CD8-positive, alpha-beta memory T cell (primary cell): ENCODE measurements at places on chromosomes 16 and 17. TPM values are rescaled to one million over a fixed set of nuclear protein-coding genes. Genes with fewer than 3 reads are reported as not detected.

GRCh38 chr16:48110982-48111381 is 44.8 kb downstream of the ABCC12 start:
- H3K4me3 ChIP-seq, result no peak overlapping the region
- no peaks in the 10 kb centered on the region for H3K27me3 ChIP-seq
- H3K36me3 ChIP-seq, result no peaks in the 10 kb centered on the region
- no peak for DNase-seq

- H3K4me1 ChIP-seq, result no peaks in the 10 kb centered on the region
- H3K27me3 ChIP-seq, result no peaks in the 10 kb centered on the region
- no peak overlapping the region for H3K4me3 ChIP-seq
These were observed 27.5 kb upstream of the SHCBP1 start for GRCh38 chr16:46648656-46649055.

GAST gene
- not detected for total RNA-seq

EXOC3L1 gene
- not detected for total RNA-seq
